ENCODE measurements at places on chromosomes 11 and 22.

DNA sequence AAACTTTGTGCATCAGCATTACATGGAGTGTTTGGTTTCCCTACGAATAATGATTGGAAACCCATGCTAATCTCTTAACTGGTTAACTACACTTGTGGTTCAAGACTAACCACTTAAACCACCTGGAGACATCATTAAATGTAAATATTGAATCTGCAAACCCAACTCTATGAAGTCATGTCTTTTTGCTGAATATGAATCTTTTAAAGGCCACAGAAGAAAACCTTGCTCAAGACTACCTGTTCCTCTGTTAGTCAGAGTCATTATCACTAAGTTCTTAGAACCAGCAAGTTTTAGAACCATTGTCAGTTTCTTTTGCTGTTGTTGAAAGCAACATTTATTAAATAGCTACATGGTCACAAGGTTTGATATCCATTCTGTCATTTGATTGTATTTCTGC lies 70.7 kb downstream of the SIK2 start:
- no peak for DNase-seq

DNA sequence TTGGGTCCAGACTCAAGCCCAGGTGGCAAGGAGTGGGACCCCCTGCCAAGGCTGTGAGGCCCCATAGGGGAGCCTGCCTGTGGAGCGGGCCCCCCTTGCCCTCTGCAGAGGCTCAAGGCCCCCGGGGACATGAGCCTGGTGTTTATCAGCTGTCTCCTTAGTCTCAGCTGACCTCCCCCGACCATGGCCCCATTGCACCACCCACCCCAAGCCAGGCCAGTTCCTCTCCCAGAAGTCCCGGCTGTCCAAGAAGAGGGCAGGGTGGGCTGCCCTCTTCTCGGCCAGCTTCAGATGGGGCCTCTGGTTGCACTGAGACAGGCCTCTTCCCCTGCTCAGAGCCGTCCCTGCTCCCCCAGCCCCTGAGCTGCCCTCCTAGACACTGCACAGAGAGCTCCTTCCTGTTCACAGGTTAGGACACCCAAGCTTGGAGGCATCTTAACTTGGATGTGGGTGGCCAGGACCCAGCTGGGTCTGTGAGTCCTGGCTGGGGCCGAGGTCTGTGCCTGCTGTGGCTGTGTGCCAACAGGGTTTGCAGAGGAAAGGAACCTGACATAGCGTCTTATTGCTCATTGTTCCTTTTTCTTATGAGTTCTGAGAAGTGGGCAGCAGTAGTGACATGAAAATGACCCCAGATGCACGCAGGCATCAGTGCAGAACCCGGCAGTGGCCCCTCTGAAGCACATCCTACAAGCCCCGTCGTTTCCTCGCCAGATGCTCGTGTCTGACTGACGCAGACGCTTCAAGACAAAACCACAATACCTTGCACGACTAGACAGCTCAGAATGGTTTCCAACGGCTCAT lies 5.4 kb downstream of the TRABD start:
- DNase-seq, result no peak

- DNase-seq, result peak; percentile 64
Measured at GRCh38 chr22:43388420-43388851, 23.4 kb upstream of the MPPED1 start.

DNA sequence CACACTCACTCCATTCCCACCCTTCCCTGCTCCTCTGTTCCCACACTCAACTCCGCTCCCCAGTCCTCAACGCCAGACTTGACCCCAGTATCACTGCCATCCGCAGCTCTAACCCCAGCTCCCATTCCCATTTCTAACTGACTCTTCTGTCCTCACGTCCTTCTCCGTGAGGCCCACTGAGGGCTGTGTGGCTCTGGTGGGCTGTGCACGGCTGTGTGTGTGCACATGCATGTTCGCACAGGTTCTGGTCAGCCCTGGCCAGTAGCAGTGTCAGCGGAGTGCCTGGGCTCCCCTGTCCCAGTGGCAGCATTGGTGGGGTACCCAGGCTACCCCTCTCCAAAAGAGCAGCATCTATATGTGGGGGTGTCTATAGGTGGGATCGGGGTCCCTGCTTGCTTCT lies 5.0 kb downstream of the CAPN1 start:
- no peak for DNase-seq

GRCh38 chr11:1442163-1442562 lies 44.4 kb downstream of the MOB2 start:
- DNase-seq, result no peak

GRCh38 chr11:63564784-63565350 lies 1.7 kb upstream of the PLAAT2 start:
- DNase-seq, result no peak

- no peak for DNase-seq
Measured at GRCh38 chr22:46549971-46550641, 12.7 kb upstream of the CELSR1 start.

- DNase-seq, result peak; percentile 69
Measured at GRCh38 chr22:35631597-35631996, 14.5 kb upstream of the MB start.

DNA sequence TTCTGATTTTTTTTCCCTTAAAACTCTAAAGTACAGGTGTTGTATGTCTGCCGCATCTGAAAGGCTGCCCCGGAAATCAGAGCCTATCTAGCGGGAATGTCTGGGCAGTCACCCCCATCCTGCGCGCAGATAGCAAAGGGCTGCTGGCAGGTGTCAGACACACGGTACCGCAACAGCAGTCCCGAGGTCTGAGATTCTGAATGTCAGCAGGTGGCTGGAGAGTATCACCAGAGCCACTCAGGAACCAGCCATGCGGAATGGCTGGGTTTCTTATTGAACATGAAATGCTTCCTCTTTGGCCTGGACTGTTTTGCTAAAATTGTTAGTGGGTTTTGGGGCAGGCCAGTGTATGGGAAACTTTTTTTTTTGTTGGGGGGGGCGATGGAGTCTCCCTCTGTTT lies 53.3 kb downstream of the CERK start:
- no peak for DNase-seq

- DNase-seq, result no peak
Measured at GRCh38 chr11:124578761-124579160, 9.0 kb downstream of the OR8A1 start.

DNA sequence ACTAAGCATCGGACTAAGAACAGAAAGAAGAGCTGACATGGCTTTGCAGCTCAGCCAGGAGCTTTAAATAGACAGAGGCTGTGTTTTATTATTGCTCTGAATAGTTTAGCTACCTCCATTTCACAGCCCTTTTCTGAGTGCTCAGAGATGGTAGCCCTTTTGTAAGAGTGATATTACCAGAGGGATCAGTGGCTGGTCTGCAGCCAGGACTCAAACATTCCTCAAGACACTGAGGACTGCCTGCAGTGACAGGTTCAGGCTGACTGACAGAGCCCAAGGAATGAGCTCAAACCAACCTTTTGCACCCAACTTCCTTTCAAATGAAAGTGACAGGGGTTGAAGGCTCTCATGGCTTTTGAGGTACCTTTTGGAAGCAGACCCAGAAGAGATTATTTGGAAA lies 189.0 kb downstream of the DDX10 start:
- no peak for DNase-seq

DNA sequence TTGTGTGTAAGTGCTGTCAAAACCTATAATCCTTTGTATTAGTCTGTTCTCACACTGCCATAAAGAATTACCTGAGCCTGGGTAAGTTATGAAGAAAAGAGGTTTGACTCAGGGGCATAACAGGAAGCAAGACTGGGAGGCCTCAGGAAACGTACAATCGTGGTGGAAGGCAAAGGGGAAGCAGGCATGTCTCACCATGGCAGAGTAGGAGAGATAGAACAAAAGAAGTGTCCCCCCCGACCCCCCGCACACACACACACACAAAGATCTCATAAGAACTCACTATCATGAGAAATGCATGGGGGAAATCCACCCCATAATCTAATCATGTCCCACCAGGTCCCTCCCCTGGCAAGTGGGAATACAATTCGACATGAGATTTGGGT lies 2.3 kb upstream of the USP28 start:
- DNase-seq, result no peak

DNA sequence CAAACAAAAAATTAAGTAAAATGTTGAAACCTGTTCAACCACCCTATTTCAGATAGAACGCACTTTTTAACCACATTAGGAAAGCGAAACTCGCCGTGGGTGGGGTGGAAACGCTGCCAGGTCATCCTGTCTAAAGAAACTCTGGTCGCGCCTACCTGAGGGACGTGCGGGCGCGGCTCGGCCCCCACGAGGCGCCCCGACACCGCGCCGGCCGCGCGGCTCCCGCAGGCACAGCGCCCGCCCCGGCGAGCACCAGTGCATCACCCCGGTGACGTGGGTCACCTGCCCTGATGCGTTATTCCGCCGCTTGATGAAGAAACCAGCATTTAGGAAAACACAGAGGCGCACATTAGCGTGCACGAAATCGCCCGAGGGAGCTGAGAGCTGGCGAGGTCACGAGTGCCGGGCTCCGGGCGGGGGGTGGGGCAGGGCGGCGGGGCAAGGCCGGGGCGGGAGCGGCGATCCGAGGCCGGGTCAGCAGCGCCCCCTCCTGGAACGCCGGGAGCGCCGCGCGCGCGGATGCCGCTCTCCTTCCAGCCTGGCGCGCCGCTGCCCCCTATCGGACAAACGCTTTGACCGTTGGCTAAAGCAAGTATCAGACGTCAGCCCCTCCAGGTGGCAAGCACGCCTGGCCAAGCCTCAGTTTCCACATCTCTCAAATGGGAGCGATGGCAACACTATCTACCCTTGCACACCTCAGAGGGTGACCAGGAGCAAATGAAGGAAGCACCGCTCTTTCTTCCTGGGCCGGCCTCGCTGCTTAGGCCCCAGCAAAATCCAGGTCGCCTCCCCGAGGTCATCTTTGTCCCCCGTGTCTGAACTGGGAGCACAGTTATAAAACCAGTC lies 15.7 kb upstream of the SNX32 start:
- DNase-seq, result peak; percentile 89

DNA sequence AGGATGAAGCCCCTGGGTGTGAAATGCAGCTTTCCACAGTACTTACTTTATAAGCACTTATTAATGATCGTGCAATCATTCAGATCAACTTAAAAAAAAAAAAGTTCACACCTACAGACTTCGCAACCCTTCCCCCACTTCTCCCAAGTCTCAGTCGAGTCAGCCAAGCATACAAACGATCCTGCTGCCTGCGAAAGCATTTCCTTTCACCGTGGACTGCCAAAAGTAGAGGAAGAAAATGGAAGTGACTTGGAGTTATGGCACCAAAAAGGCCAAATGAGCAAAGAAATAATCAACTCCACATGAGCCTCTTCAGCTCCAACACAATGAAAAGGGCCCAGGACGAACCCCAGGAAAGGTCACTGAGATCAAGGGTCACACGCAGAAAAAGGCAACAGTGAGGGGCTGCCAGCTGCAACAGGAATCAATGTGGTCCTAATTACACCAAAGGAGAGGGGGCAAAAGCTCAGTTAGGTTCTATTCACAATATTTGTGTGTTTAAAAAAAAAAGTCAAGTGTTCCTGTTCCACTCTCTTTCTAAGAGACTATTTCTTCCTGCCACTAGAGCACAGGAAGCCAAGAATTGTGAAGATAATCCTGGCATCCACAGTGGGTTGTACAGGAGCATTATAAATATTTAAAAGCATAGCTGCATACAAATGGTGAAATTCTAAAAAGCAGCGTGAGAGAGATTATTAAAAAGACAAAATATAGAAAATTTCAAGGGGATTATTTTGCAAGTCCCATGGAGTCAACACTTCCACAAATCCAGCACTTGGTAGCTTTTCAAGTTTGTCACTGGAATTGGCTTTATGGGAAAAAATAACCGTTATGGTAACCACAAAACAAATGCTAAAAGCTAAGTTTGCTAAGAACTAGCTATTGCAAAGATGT lies 28.4 kb downstream of the CDON start:
- no peak for DNase-seq

GRCh38 chr11:72451831-72452376 lies 17.6 kb upstream of the CLPB start:
- no peak for DNase-seq

DNA sequence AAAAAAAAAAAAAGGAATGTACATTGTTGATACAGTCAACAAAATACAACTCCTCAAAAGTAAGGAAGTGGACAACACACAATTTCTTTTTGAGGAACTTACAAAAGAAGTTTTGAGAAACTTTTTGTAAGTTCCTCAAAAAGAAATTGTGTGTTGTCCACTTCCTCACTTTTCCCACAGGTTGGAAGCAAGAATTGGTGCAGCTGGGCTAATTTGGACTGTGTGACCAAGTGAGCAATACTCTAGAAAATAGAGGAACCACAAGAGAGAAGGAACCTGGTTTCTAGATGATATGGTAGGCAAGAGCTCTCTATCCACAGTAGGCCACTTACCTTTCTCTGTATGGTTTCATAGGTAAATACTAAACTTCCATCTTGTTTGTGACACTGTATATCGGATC lies 1053.8 kb downstream of the LRRC4C start:
- no peak for DNase-seq

DNA sequence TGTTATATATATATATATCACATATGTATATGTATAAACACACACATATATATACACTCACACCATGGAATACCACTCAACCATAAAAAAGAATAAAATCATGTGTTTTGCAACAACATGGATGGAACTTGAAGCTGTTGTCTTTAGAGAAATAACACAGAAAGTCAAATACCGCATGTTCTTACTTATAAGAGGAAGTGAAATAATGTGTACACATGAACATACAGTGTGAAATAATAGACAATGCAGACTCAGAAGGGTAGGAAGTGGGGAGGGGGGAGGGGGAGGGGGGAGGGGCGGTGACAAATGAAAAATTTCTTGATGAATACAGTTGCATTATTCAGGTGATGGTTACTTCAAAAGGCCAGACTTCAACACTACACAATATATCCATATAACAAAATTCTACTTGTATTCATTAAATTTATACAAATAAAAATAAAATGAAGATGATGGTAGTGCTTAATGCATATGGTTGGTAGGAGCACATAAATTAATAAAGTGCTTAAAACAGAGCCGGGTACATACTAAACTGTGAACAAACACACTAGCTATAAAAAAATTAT lies 5.8 kb upstream of the OR5B2 start:
- DNase-seq, result no peak

GRCh38 chr11:2436521-2437031 lies 7.7 kb downstream of the TRPM5 start:
- no peak for DNase-seq

- no peak for DNase-seq
Measured at GRCh38 chr11:122165607-122166371, 49.8 kb upstream of the BLID start.

DNA sequence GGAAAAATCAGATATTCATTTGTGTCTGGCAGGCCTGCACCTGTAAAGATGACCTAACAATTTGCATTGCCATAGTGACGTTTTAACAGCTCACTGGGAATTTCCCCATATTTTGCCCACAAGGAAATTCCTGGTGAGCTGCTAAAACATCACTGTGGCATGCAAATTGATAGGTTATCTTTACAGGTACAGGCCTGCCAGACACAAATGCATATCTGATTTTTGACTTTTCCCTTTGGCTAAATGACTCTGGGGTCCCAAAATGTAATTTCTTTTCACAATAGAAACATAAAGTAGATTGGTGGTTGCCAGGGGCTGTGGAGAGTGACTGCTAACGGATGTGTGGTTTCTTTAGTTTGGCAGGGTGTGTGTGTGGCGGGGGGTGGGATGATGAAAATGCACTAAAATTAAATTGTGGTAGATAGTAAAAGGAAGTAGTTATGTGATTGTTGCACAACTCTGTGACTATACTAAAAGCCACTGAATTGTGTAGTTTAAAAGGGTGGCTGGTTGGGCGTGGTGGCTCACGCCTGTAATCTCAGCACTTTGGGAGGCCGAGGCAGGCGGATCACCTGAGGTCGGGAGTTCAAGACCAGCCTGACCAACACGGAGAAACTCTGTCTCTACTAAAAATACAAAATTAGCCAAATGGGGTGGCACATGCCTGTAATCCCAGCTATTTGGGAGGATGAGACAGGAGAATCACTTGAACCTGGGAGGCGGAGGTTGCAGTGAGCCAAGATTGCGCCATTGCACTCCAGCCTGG lies 18.5 kb upstream of the FEZ1 start:
- DNase-seq, result peak; percentile 46
